ENCODE measurements at places on chromosomes 16 and 17. TPM values are rescaled to one million over a fixed set of nuclear protein-coding genes. Genes with fewer than 3 reads are reported as not detected.

RPGRIP1L gene
- total RNA-seq = 10.8 TPM

ENPP7 gene
- not detected for total RNA-seq

RAB37 gene
- 1.1 TPM for total RNA-seq

CYLD gene
- total RNA-seq = 62.6 TPM

TBC1D3K gene
- not detected for total RNA-seq

EPOP gene
- total RNA-seq = 0.26 TPM

AOC3 gene
- total RNA-seq = 0.26 TPM

SLC12A3 gene
- not detected for total RNA-seq

ARHGAP23 gene
- total RNA-seq = 60.0 TPM

SCNN1B gene
- not detected for total RNA-seq

KRTAP3-1 gene
- not detected for total RNA-seq
